NCI-H526 (cell line): ENCODE measurements at places on chromosomes 2 and 18.

DNA sequence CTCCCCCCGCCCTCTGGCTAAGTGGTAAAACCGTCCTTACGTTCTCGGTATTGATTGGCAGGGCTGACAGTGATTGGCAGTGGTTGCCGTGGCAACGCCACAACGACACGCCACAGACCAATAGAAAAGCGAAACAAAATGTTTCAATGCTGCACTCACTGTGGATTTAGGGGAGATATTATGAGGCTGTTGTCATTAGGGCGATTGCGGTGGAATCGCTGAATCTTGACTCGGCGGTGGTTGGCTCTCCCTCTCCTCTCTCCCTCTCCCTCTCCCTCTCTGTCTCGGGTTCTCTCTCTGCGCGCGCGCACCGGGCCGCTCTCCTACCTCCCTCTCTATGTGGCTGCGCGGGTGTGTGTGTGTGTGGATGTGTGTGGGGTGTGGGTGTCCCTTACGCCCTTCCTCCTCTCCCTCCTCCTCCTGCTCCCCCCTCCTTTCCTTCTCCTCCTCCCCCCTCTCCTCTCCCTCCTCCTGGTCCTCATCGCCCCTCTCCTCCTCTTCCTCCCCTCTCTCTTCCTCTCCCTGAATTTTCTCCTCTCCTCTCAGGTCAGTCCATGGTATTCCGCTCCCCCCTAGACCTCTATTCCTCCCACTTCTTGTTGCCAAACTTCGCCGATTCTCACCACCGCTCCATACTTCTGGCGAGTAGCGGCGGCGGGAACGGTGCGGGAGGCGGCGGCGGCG, at the start of gene SIX3:
SIX3 (plus strand) TSS at position 152 of the 684 bp plus-strand sequence; CDS start at position 555, 403 bp downstream.
- DNase-seq: peak; percentile 63

GRCh38 chr2:97993926-97994325, 1.8 kb downstream of the TMEM131 start:
- DNase-seq: peak; percentile 56

DNA sequence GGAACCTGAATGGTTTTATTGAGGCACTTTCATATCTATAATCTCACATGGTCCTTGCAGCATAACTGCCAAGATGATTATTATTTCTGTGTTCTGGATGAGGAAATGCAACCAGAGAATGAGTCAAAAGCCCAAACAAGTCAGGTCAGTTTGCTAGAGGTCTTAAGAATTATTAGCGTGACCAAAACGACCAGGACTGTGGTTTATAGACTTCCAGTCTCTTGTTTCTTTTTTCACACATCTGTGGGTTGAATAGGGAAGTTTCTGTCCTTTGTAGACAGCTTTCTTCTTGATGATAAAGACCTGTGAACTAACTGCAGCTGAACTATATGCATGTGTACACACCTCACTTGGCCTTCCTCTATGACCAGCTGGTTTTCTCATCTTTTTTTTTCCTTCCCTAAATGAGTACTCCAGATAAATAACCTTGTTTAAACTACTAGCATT, 13.9 kb downstream of the ADAM23 start:
- DNase-seq: no peak

DNA sequence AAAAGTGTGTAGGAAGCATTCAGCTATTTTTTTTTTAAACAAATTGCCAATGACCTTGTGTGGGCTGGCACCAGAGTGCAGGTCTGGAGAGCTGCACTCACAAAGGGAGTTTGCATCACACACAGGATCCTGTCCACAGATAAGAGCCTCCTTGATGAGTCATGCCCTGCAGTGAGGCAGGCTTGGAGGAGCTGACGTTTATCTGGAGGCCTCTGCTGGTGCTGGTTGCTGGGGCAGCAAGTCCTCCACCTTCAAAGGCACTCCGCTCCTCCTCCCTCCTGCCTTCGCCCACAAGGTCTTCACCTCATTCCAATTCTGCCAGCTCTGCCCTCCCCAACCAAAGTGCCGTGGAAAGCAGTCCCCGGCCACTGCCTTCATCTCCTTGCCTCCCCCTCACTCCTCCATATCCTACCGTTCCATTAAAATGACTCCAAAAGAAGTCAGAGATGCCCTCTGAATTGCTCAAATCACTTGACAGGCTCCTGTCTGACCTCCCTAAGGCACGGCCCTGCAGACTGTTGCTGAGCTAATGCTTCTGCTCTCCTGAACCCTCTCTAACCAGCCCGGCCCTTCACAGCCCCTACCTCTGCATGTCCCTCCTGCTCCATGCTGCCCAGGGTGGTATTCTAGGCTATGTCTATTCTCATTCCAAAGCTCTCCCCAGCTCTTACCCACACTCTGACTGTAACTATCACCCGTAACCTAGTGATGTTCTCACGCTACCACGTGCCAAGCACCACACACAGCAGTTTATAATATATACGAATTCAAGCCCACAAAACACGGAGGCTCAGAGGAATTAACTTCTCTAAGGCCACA, 30.9 kb downstream of the LONRF2 start:
- DNase-seq: no peak

GRCh38 chr2:177031438-177032180, 181.0 kb upstream of the HNRNPA3 start:
- DNase-seq: peak; percentile 36

GRCh38 chr2:148932536-148932935, 57.5 kb downstream of the KIF5C start:
- no peak for DNase-seq

DNA sequence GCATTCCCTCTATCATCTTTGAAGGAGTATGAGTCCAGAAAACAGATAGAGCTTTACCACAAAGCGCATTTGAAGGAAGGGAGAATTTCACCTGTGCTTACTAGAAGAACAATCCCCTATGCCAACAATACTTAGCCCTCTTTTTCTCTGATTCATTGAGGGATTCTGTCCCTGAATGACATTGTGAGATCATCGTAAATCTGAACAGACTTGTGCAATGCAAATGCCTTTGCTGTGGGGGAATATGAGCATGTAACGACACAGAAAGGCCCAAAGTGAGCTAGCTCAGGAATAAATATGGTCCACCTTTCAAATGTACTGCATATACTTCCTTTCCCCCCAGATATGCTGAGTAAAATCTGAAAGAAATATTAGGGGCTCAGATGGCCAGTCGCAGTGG, 67.6 kb downstream of the SCN1A start:
- DNase-seq: no peak

GRCh38 chr2:15732341-15733077, 140.8 kb downstream of the DDX1 start:
- DNase-seq: no peak

GRCh38 chr2:205937211-205937610, 148.8 kb downstream of the INO80D start:
- no peak for DNase-seq

- DNase-seq: no peak
Measured at GRCh38 chr2:71706836-71707235, 253.5 kb downstream of the DYSF start.

DNA sequence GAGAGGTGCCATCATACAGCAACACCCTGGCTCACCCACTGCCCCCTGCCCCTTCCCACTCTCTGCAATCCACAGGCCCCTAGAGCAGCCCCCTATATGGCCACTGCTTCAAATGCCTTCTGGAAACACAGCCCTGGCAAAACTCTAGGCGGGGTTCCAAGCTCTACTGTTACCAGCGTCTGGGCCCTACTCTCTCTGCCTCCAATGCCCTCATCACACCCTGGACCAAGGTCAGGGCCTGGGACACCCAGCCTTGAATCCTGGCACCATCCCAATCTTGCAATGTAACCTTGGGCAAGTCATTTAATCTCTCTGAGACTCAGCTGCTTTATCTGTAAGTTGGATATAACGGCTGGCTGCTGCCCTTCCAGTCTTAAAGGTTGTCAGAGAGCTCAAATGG, 39.2 kb upstream of the LOXHD1 start:
- DNase-seq: no peak

- no peak for DNase-seq
Measured at GRCh38 chr2:234249873-234250272, 199.4 kb downstream of the SPP2 start.
